SHP77 (cell line): ENCODE measurements at places on chromosomes 12 and 14.
A peak's percentile ranks its signal among the peaks of the same experiment; 100 is the strongest.

GRCh38 chr12:124906606-124907261, 7.7 kb downstream of the UBC start:
- DNase-seq = no peak

DNA sequence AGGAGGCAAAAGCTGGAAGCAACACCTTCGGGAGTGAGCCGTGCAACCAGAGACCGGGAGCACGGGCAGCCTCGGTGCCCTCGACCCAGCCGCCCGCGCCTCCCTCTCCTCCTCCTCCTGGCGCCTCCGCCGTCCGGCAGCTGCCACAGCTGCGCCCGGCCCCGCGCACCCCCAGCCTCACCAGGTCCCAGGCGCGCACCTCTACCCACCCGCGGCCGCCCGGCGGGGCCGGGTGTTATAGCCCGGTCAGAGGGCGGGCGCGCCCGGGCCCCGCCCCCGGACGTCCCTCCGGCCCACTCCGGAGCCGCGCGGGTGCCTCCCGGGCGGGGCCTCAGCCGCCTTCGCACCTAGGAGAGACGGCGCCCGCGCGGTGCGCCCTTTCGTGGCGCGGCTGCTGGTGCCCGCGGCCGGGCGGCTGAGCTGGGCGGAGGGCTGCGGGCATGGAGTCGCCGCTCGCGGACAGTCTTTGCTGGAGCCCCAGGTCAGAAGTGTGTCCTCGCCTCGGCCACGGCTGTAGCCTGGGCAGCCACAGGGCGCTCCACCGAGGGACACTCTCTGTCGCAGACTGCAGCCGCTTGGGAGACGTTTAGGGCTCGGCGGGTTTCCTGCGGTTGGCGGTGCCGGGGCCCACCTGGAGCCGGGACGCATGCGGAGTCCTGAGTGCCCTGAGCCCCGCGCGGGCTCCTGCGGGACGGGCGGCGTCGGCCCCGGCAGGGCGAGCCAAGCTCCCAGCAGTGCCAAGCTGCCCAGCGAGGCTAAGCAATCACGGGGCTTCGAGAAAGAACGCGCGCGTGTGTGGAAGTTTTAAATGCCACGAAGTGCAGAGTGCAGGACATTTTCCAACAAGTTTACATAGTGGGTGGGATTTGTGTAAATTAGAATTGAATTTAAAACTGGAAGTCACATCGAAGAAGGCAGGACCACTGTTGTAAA, at the start of gene CPM:
CPM (minus strand) TSS at position 211 of the 933 bp plus-strand sequence. CDS start 334 bp downstream, outside the sequence.
- peak; percentile 76 for DNase-seq

DNA sequence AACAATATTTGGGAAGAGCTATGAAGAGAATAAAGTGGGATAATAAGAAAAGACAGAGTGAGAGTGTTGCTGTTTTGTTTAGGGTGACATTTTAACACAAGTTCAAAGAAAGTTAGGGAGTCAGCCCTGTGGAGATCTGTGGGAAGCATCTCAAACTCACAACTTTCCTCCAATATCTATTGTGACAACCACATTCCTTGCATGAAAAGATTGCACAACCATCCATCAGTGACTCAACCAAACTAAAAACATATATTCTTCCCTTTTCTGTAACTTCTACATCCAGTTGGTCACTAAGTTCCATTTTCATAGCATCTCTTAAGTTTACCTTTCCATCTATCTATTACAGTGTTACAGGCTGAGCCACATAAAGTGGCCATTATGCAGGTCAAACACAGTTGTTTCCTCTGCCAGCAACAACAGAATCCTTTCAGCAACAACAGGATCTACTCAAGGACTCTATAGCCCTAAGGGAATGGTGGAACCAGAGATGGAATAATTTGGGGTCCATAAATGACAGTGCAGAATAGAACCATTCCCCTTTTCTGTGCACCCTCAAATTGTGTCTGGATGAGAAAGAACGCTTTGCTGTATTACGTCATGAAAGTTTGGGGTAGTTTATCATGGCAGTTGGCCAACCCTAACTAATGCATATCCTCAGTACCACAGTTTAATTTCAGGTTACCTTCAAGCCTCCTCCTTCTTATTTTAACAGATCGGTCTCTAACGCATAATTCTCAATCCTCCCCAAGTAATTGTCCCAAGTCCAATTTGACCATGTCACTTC, 118.8 kb downstream of the ST8SIA1 start:
- DNase-seq = no peak

DNA sequence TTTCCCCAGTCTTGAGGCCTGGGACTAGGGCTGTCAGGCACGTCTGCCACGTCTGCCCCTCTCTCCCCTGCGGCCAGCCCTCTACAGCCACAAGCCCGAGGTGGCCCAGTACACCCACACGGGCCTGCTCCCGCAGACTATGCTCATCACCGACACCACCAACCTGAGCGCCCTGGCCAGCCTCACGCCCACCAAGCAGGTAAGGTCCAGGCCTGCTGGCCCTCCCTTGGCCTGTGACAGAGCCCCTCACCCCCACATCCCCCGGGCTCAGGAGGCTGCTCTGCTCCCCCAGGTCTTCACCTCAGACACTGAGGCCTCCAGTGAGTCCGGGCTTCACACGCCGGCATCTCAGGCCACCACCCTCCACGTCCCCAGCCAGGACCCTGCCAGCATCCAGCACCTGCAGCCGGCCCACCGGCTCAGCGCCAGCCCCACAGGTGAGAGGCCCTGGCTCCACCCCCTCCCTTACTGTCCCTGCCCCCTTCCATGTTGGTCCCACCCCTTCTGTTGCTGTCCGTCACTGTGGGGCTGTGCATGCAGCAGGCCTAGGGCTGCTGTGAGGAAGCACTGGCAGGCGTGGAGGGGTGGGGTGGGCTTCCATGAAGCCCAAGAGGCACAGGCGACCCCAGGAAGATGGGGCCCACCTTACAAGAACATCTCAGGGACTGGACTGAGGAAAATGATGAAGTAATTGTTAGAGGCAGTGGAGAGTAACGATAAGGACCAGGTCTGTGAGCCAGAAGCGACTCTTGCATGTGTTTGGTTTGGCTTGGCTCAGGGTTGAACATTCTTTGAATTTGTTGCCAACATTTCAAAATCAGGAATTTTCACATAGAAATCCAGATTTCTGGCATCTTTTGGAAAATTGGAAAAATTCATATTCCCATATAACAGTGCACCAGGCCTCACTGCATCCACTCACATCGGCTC, 16.8 kb downstream of the C12orf43 start:
- DNase-seq = no peak

DNA sequence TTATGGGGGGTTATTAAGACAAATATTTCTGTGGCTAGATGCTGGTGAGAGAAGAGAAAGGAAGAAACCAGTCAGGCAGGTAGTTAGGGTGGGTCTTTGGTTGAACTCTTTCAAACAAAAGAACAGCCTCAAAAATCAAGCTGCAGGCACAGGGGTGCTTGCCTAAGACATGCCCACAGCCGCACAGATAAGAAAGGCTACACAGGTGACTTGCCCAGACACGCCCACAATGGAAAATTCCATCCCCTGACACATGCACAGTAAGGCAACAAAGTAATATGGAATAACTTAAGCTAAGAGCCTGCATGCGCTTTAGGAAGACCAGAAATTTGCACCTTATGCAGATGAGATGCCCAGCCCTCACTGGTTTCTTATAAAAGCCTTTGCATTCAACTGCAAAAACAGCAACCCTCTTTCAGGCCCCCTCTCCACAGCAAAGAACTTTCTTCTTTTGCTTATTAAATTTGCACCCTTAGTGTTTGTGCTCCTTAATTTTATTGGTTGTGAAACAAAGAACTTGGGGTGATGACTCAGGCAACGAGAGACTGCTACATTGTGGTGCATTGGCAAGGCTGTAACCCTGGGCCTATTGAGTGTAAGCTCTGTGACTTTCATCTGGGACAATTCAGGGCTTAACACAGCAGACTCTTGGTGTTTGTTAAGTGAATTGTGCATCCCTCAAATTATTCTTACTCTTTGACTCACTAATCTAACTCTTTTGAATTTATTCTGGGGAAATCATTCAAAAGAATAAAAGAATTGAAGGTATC, 149.4 kb downstream of the RPAP3 start:
- no peak for DNase-seq

DNA sequence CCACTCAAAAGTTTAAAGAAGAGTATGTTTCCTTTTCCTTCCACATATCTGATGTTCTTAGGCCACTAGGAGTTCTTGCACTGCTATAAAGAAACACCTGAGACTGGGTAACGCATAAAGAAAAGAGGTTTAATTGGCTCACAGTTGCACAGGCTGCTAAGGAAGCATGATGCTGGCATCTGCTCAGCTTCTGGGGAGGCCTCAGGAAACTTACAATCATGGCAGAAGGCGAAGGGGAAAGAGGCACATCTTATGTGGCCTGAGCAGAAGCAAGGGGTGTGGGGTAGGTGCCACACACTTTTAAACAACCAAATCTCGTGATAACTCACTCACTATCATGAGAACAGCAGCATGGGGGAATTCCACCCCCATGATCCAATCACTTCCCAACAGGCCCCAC, 7.7 kb upstream of the CRADD start:
- no peak for DNase-seq

GRCh38 chr12:108691175-108691997, 39.9 kb downstream of the CORO1C start:
- peak; percentile 98 for DNase-seq

DNA sequence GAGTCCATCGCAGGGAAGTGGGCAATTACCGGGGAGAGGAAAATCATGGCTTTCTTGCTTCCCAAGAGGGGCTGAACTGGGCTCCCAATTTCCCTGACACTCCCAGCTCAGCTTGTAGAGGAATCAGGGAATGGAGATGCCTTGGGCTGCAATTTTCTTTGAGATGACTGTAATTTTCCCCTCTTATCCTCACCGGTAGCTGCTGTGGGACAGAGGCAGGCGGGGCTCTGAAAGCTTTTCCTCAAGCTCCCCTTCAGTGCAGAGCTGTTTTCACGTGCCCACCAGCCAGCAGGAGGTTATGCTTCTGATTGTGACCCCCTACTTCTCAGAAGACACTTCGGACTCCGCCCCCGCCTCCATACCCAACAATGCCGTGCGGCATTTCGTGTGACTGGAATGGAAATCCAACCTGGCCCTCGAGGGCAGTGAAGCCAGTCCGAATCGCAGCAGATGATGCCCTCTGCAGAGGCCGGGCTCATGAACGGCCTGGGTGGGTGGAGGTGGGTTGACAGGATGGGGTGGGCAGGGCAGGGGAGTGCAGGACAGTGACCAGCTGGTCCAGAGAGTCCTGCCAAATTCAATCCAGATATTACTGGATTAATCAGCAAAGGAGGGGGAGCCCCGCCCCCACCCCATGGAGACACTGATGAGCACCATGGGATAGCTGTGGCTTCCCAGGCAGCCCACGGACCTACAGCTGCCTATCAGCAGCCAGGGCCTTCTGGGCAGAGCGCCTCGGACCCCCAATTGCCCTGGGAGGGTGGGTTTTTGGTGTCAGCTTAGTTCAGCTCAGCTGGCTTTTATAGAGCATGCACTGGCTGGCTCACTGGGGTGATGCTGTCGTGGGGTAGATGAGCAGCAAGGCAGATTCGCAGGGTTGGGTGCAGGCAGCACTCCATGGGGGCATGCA, 37.6 kb downstream of the RTL1 start:
- no peak for DNase-seq

DNA sequence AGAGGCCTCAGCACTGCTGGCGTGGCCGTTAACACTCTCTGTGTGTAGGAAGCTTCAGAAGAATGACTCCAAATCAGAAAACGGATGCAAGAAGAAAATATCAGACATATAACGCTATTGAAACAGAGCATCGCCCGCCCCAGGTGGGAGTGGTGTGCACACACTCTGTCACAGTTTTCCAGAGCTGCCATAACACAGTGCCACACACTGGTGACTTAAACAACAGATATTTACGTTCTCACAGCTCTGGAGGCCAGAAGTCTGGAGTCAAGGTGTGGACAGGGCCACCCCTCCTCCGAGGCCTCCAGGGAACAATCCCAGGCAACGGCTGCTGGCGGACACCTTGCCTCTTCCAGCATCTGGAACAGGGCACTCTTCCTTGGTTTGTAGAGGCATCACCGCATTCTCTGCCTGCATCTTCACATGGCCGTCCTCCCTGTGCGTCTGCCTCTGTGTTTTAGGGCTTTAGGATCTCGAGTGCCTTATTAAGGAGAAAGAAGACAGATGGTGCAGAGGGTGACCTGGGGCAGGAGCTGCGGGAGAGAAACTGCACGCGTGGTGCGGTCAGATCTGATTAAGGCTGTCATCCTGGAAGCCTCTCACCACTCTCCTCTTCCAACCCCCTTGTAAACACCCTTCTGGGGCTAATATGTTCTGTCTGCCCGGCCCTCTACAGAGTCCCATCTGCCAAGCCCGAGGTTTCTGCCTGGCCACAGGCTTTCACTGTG, 141.0 kb downstream of the SLC15A4 start:
- DNase-seq = no peak

- no peak for DNase-seq
Measured at GRCh38 chr12:95908573-95908972, 33.8 kb downstream of the CCDC38 start.

DNA sequence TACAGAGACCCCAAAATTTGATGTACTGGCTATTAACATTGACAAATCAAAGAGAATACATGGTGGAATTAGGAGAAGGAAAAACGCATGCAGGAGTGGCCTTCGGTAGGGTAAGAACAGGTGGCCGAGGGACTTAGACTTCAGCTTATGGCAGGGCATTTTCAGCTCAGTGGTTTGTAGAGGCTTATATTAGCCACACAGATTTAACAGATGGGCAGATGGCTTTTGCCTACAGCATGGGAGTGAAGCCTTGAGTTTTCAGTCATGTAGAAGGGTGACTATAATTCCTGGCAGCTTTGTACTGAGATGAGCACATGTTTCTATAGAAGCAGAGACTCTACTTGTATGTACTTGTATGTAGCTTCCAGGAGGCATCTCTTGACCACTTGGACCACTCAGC, 40.9 kb upstream of the PLEKHA5 start:
- DNase-seq = no peak

DNA sequence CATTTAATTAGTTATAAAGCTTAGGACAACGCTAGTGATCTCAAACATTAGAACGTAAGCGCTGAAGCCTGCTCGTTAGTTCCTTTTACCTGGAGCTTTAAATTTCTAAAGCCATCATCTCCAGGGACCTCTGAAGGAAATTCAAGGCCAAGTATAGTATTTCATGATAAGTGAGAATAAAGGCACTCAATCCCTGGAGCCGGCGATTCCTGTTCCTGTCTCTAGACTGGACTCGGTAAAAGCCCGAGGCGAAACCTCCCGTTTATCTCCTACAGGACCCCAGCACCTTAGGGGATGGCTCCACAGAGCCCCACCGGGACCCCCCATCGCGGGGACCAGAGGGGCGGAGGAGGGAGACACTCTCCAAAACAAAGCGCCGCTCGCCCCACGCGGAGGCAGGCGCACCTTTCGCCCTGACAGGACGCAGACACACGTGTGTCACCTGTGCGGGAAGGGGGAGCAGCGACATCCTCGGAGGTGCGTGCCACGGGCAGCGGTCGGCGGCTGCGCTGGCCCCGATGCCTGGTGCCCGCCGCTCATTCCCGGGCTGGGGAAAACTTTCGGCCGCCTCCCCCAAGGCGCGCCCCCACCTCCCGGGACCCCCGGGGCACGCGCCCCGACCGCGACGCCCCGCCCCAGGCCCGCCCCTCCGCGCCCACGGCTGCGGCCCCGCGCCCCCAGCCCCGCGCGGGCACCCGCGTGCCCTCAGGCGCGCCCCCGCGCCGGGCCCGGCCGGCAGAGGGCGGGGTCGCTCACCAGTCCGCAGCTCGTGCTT, 678 bp downstream of the RPS6KA5 start:
- no peak for DNase-seq

GRCh38 chr14:90732718-90733117, 83.5 kb downstream of the TTC7B start:
- DNase-seq = no peak

GRCh38 chr12:122250047-122250446, 16.2 kb downstream of the VPS33A start:
- no peak for DNase-seq
